ENCODE measurements at places on chromosomes 4 and X. TPM values are rescaled to one million over a fixed set of nuclear protein-coding genes. Genes with fewer than 3 reads are reported as not detected.

GRCh38 chr4:8092282-8092681 lies 66.3 kb downstream of the ABLIM2 start:
- DNase-seq, result no peak

The CD38 gene
- polyA plus RNA-seq, result not detected

DNA sequence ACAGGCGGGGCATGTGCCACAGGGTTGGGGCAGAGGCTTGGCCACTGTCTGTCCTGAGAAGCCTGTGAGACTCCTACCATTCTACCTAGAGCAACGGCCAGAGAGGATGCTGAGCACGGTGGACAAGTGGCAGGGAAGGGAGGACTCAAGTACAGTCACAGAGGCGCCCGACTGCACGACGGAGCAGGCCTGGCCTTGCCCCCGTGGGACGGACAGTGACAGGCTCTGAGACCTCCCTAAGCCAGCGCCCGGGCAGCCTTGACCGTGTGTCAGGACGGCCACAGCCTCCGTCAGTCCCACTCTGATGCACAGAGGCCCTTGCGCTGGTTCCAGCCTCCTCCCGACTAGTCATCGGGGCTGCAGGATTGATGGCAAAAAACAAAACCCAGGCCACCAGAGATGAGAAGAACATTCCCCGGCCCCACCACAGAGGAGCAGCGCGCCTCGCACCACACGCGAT lies 36.7 kb upstream of the MXD4 start:
- no peak for DNase-seq

The SPP1 gene
- polyA plus RNA-seq, result 5.4 TPM

GRCh38 chrX:19350941-19351384 lies 7.2 kb downstream of the PDHA1 start:
- no peak for DNase-seq

DNA sequence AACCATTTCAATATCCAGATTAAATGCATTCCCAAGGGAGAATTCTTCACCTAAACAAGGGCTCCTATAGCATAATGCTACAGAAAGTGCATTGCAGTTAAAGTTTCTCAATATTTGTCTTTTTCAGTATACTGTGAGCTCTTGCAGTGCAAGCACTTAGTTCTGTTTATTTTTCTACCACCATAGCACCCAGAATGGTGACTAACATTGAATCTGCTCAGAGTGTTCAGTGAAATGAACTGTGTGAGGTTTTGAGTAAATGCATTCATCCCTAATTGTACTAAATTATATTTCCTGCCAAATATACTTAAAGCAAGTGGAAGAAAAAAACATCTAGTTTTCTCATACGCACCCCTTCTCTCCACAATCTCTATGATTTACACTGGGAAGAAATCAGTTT lies 383.9 kb downstream of the PCDH7 start:
- no peak for DNase-seq

The CXCL6 gene
- 0.06 TPM for polyA plus RNA-seq

DNA sequence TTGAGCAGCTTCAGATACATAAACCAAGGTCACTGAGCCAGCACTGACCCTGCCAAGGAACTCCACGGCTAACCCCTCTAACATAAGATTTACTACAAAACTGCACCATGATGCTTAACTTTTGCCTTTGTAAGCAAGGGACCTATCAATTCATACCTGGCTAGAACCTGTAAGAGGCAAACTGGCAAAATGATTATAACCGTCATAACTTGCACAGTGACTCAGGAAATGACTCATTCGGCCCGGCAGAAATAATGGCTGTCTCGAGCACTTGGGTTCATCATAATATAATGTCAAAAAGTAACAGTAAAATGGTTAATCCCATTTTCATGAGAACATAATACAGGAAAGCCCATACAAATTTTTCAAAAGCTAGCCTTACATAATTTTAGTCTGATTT lies 17.2 kb downstream of the RASGEF1B start:
- no peak for DNase-seq

- no peak for DNase-seq
Measured at GRCh38 chrX:103797691-103798090, 21.1 kb downstream of the PLP1 start.

The PRKX gene
- 6.5 TPM for polyA plus RNA-seq

The FAT4 gene
- polyA plus RNA-seq, result 12.9 TPM

DNA sequence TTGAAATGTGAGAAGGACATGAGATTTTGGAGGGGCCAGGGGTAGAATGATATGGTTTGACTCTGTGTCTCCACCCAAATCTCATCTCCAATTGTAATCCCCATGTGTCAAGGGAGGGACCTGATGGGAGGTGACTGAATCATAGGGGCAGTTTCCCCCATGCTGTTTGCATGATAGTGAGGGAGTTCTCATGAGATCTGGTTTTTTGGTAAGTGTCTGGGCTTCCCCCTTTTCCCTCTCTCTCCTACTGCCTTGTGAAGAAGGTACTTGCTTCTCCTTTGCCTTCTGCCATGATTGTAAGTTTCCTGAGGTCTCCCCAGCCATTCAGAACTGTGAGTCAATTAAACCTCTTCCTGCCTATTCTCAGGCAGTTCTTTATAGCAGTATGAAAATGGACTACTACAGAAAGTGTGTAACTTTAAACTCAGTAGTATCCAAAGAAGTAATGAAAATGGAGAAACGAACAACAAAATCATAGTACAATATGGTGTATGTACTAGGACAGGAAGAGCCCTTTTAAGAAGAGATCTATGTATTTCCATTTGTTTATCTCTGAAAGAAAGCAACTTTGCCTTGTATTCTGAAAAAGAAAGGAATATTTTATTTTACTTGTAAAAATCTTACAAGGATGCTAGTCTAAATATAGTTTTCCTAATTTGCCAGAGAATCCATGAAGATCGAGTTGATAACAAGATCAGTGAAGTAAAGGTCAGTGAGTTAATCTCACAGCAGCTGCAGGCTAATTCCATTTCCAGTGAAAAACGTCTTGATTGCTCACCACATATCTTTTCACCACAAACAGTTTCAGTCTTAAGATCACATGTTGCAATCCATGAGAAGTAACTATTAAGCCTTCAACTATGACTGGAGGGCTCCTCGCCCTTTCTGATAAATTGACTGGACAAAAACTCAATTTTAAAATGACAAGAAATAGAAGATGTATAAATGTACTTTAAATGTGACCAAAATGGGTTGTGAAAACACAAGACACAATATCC lies 20.5 kb downstream of the PKD2 start:
- peak; percentile 94 for DNase-seq

The PGAM4 gene
- polyA plus RNA-seq, result 0.53 TPM

The CT45A3 gene
- not detected for polyA plus RNA-seq

DNA sequence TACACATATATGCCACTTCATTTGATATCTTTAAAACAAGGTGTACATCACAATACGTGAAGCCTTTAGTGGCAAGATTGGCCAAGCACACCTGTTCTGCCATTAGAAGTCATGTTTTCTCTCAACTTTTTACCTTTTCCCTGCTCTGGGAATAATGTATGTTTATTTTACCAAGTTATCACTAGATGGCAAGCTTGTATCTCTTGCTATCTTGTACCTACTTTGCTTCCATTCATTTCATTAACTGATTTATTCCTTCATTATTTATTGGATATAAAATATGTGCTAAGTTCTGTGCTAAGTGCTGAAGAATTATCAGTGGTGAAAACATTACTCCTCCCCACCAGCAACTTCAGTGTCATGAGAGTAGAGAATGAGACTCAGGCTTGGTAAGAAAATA lies 245.5 kb downstream of the ANK2 start:
- DNase-seq, result no peak

- DNase-seq, result no peak
Measured at GRCh38 chrX:53511322-53511721, 77.2 kb upstream of the HSD17B10 start.

The SEPSECS gene
- polyA plus RNA-seq, result 2.6 TPM

- DNase-seq, result no peak
Measured at GRCh38 chr4:70754990-70755688, 33.4 kb downstream of the RUFY3 start.

The HMGB2 gene
- polyA plus RNA-seq, result 32.7 TPM

DNA sequence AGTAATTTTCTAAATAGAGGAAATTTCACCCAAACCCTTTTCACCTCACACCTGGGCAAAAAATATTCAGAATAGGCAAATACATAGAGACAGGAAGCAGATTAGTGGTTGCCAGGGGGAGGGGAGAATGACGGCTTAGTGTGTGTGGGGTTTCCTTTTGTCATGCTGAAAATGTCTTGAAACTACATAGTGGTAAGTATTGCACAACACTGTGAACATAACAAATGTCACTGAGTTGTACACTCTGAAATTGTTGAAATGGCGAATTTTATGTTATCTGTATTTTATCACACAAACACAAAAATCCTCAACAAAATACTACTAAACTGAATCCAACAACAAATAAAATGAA lies 60.7 kb upstream of the PLAC1 start:
- no peak for DNase-seq

The GAGE10 gene
- not detected for polyA plus RNA-seq

GRCh38 chrX:48487362-48487798 lies 11.4 kb downstream of the FTSJ1 start:
- peak; percentile 86 for DNase-seq

GRCh38 chrX:133726211-133726630 lies 259.2 kb downstream of the GPC3 start:
- DNase-seq, result peak; percentile 26

GRCh38 chr4:159016593-159017024 lies 86.3 kb upstream of the RAPGEF2 start:
- no peak for DNase-seq

- DNase-seq, result no peak
Measured at GRCh38 chr4:105619188-105619931, 66.9 kb downstream of the ARHGEF38 start.

GRCh38 chr4:31455612-31456011 lies 735.4 kb downstream of the PCDH7 start:
- no peak for DNase-seq

- no peak for DNase-seq
Measured at GRCh38 chr4:159111416-159111815, 8.5 kb downstream of the RAPGEF2 start.

The SYTL4 gene
- polyA plus RNA-seq, result 3.3 TPM

DNA sequence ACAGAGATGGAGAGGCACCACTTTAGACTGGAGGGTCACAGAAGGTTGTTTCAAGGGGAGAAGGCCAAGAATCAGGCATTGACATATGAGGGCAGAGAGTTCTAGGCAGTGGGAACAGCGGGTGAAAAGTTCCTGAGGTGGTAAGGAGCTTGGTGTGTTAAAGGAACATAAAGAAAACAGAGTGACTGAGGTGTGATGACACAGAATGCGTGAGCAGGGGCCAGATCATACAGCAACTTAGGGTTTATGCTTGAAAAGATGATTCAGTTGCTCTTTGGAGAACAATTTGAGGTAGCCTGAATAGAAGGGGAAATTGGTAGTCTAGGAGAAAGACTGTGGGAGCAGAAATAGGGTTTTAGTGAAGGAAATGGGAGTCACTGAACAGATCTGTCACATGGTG lies 179.2 kb downstream of the AMELX start:
- no peak for DNase-seq

The PARM1 gene
- polyA plus RNA-seq, result 0.02 TPM

The C1GALT1C1 gene
- polyA plus RNA-seq, result 28.2 TPM

The RHOXF1 gene
- polyA plus RNA-seq, result not detected

The ASB5 gene
- 47.0 TPM for polyA plus RNA-seq
